Stimulated activated CD4-positive, alpha-beta T cell treated with anti-CD3 and anti-CD28 coated beads, Interleukin-4, amount 100 ng/mL, for 1 hour (primary cell): ENCODE measurements at places on chromosomes 3 and 15.

DNA sequence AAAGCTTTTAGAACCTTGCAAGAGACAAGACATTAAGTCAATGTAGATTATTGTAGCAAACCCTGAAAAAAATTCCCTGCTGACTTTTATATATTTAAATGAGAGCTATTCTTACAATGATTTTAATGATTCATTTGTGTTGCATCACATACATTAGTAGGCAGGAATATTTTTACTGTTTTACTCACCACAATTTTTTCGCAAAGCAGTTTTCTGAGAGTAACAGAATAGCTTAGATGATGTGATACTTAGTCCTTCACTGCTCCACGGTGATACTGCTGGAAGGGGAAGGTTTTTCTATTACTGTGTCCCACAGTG is 43.9 kb upstream of the CLRN1 start:
- DNase-seq = no peak

GRCh38 chr15:88004399-88004798 is 252.1 kb downstream of the NTRK3 start:
- DNase-seq = no peak

GRCh38 chr15:78951841-78952238 is 7.0 kb upstream of the CTSH start:
- no peak for DNase-seq

- no peak for DNase-seq
Observed at GRCh38 chr3:57822686-57823085, 66.6 kb downstream of the SLMAP start.

GRCh38 chr15:75095594-75095993 is 72.2 kb downstream of the PPCDC start:
- DNase-seq = no peak

- no peak for DNase-seq
Observed at GRCh38 chr3:34109846-34110245, 311.4 kb downstream of the PDCD6IP start.

- no peak for DNase-seq
Observed at GRCh38 chr3:194139071-194139813, 3.3 kb downstream of the HES1 start.

DNA sequence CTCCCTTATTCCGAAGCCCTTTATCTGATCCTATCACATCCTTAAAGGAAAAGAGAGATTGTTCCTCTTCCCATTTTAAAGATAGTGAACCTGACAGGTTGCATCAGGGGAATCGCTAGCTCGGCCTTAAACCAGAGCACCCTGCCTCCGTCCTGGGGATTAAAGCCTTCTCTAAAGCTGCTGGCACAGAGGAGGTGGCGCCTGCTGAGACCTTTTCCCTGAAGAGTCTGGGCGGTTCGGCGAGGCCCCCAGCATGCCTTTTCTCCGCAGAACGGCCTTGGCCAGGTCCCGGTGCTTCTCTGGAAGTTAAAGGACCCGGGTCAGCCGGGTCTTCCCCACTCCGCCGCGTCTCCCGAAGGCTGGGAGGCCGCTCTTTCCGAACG is 593 bp downstream of the FAM219B start:
- no peak for DNase-seq

DNA sequence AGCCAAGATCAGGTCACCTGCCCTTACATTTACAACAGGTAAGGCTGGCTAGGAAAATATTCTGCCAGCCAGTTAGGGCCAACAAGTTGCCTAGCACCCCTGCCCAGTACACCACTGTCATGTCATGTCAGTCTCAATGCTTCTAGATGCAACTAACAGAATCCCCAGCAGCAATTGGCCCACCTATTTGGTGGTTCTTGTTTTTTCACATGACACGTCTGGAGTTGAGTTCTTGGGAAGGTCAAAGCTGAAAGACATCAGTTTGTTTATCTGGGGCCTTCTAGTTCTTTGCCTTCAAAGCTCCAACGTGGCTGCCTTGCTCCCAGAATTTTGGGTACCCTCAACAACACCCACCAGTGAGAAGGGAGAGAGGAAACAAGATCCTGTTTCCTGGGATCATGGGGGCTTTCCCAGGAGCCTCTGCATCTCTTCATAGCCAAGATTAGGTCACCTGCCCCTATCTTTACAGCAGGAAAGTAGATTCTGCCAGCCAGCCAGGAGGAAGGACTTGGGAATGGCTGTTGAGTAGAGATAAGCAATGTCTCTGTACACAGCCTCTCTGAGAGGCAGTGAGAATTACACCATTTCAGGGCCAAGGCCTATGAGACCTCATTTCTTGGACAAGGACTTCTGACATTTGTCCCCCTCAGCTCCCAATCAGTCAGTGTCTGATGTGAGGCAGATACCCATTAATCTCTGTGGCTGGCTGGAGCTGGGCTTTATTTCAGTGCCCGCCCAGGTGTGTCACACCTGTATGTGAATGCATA is 8.6 kb downstream of the GPX1 start:
- DNase-seq = no peak
